Hematopoietic multipotent progenitor cell treated with erythropoietin and hydrocortisone succinate and interleukin-3 and kit ligand, for 17 days (in vitro differentiated cells): ENCODE measurements at places on chromosomes 6 and 20.

- no peak for DNase-seq
Observed at GRCh38 chr6:131755597-131755996, 44.8 kb upstream of the CTAGE9 start.

GRCh38 chr20:60352596-60352995 lies 394.4 kb downstream of the CDH26 start:
- DNase-seq: no peak

GRCh38 chr20:48834278-48834677 lies 6.5 kb upstream of the PREX1 start:
- DNase-seq: no peak

DNA sequence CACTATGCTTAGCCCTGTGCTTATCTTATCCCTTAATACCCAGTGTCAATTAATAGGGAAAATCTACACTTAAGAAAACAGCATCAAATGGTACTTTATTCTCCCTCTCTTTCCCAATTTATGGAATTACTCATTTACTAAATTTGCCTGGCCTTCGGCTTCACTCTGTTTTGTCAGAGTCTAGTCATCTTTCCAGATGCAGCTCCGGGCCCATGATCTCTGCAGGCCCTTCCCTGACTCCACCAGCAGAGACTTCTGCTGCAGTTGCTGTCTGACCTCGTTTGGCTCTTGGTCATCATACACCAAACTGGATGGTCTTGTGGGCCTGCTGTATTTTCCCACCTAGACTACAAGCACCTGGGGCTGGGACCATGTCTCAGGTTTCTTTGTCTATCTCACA lies 27.4 kb downstream of the MRS2 start:
- DNase-seq: no peak

DNA sequence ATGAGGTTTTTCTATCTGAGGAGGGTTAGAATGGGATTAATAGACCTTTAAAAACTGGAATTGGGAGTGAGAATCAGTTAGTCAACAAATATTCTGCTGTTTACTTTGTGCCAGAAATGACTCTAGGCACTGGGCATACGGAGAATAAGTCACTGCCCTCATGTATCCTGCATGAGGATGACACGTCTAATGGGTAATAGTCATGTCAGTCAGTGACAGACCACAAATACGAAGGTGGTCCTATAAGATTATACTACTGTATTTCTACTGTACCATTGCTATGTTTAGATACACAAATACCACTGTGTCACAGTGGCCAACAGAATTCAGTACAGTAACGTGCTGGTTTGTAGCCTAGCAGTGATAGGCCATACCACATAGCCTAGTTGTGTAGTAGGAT lies 30.7 kb downstream of the ZFAND3 start:
- no peak for DNase-seq

- no peak for DNase-seq
Observed at GRCh38 chr6:46466570-46466969, 24.7 kb downstream of the RCAN2 start.

- no peak for DNase-seq
Observed at GRCh38 chr6:41581381-41581991, 35.3 kb downstream of the FOXP4 start.

- DNase-seq: no peak
Observed at GRCh38 chr20:19083136-19083621, 129.3 kb upstream of the SLC24A3 start.

DNA sequence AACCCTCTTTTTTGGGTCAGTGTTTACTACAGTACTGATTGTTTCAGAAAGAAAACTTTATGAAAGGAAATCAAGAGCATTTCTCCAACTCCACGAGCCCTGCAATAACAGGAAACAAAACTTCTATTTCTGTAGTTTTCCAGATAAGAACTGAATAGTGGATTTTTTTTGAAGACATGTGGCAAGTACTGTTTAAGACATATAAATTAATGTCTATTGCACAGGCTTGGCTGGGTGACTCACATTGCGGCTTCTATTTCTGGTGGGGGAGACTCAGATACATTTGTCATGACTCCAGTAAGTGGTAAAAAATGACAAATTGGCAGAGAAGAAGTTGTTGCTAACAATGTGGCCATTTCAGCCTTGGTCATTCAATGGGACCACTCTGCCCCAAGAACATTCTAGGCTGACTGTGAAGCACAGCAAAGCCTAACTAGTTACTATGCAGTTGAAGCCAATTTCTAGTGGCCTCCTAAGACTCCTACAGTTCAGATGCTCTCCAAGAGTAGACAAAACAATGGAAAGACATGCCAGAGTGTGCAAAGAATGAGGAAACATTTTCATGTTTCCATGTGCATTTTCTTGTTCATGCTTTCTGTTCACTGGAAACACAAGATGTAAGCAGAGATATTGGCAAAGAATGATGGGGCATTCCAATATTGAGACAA lies 200.9 kb downstream of the EDN1 start:
- DNase-seq: no peak

DNA sequence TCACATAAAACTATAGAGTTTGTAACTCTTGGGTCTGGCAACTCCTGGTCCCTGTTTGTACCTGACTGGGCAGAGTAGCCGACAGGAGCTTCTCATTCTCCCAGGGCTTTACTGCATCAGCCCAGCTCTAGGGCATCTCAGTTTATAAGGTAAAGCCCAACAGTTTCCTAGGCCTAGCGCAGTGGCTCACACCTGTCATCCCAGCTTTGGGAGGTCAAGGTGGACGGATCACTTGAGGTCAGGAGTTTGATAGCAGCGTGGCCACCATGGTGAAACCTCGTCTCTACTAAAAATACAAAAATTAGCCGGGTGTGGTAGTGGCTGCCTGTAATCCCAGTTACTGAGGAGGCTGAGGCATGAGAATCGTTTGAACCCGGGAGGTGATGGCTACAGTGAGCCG lies 47.8 kb downstream of the ATP9A start:
- no peak for DNase-seq

- DNase-seq: peak; percentile 35
Observed at GRCh38 chr6:43334466-43335095, 26.0 kb upstream of the CRIP3 start.

DNA sequence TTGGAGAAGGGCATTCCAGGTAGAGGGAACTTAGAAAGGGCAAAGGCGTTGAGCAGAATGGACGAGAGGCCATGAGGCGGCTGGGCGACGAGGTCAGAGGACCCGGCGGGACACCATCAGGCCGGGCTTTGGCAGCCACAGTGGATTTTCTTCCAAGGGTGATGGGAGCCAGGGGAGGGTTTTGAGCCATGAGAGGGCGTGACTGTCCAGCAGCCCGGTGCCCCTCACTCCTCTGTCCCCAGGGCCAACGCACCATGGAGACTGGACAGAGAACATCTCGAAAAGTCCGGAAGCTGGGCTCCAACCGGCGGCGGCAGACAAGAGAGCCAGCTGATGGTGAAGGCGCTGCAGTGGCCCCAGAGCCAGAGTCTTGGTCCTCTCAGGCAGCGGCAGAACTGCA lies 6.4 kb downstream of the RAB44 start:
- DNase-seq: no peak

DNA sequence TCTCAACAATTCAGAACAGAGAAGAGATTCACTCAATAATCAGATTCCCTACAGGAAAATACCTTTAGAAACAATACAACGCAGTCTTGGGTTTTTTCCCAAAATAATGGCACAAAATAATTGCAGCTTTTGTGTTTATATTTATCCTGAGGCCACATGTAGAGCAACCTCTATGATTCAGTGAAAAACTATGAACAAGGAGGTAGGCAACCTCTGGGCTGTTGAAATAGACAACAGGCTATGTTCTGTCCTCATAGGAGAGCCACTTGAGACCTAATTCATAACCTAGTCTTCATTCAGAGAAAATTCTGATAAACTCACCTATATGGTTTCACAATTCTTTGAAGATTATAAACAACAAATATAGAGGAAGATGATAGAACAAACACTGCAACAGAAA lies 118.3 kb downstream of the KHDC1L start:
- DNase-seq: no peak

- no peak for DNase-seq
Observed at GRCh38 chr20:59600472-59600871, 3.9 kb upstream of the PHACTR3 start.

DNA sequence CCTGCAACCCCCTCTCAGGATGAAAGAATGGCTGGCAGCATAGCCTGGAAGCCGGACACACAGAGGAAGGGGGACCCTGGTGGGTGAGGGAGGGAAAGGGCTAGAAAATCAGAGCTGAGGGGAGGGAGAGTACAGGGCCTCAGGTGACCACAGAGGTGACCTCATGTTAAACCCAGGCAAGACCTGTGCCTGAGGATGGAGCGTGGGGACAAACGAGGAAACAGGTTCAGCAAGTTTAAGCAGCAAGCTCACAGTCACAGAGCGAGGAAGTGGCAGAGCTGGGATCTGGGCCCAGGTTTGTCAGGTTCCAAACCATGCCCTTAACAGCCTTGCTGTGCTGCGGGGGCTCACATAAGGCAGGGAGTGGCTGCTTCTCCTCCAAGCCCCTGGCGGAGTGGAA lies 4.0 kb upstream of the BPI start:
- DNase-seq: no peak

GRCh38 chr20:5980720-5981538 lies 30.5 kb downstream of the MCM8 start:
- no peak for DNase-seq

DNA sequence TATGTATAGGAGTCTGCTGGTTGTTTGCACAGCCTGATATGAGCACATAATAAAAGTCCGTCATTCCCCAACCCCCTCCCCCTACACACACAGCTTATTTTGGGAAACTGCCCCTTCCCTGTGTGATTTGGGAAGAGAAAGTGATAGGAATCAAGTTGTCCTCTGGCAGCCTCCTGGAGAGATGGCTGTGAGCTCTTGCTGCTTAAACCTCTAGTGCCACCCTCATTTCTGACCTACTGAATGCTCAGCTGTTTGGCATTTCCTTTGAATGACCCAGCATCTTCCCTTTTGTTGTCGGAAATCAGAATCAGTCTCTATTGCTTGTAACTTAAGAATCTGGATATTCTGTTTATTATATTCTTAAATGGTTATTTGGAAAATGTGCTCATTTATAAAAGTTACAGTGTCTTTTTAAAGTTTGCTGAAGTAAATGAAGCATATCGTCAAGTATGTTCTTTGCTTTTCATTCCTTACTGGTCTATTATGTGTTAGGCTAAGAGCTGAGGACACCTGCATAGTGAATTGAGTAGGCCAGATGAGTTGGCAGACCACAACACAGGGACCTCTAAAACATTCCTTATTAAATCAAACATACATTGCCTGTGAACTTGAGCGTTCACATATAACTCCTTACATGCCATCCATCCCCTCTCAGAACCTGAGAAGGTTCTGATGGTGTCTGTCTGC lies 5.5 kb downstream of the RWDD2A start:
- DNase-seq: no peak

GRCh38 chr6:167796192-167796981 lies 30.3 kb upstream of the AFDN start:
- DNase-seq: no peak

DNA sequence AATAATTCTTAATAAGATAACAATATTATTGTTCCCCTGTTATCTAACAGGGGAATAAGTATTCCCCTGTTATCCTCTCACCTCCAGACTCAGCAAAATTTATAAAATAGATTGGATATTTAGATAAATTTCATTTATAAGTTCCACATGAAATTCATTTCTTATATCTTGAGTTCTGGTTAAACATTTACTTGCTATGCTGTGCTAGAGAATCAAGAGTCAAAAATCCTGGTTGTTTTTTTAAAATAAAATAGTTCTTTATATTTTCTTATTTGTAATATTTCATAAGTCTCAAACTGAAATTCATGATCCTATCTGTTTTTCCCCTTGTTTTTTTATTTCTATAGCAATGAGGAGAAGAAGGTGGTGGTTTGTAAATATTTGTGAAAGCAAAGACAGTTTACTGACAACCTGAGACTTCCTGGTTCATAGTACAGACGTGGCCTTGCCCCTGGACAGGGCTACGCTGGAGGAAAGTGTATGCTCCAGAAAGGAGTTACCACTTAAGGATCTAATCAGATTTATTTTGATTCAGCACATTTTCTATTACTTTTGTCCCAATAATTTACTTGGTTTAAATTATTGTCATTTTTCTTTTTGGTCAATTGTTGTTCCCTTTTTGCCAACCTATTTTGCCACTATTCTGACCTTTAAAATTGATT lies 37.8 kb upstream of the MARCKS start:
- no peak for DNase-seq

GRCh38 chr6:15698471-15698870 lies 35.6 kb upstream of the DTNBP1 start:
- DNase-seq: peak; percentile 7

- no peak for DNase-seq
Observed at GRCh38 chr6:158834675-158835385, 15.7 kb upstream of the EZR start.

- no peak for DNase-seq
Observed at GRCh38 chr6:112310439-112311125, 36.5 kb upstream of the RFPL4B start.

DNA sequence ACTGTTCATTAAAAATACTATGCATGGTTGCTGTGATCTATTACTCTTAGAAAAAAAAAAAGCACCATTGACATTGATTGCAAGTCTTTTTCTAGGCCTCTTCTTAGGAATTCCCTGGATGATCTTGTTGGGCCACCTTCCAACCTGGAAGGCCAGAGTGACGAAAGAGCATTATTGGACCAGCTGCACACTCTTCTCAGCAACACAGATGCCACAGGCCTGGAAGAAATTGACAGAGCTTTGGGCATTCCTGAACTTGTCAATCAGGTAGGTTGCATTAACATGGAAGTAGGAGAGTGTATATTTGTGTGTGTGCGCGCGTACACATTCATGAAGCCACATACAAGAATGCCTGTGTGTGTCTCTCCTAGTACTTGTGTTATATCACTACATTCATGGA lies 140.4 kb downstream of the NCOA3 start:
- no peak for DNase-seq

DNA sequence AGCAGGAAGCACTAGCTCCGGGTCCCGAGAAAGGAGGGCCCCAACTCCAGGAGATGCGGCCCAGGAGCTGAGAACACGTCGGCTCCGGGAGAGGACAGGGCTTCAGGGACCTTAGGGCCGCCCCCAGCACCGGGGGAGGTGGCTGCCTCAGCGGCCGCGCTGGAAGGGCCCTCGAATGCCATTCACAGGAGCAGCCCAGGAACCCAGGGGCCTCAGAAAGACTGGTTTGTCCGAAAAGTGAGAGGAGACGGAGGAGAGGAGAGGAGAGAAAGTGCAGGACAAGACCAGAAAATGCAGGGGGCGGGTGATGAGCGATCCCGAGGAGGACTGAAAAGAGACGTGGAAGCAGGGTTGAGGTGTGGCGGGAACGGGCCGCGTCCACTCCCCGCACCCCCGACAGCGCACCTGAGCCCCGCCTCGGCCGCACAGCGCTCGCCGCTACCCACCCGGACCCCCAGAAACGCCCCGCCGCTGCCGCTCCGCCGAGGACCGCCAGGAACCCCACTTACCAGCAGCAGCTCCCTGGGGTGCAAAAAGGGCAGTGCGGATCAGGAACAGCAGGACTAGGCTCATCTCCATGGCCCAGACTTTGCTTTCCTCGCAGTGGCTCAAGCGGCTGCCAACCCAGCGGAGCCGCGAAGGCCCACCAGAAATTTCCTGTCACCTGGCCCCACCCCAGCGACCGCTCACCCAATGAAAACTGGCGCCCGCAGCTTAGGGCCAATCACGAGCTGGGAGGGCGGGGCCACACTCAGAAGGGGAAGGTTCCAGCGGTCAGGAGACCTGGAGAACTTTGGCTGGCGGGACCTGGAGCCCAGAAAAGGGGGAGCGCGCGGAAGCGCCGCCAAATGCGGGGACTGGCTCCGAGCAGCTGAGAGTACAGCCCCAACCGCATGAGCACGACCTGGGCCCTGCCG lies 25.4 kb downstream of the HLA-F start:
- peak; percentile 87 for DNase-seq
